ENCODE measurements at places on chromosomes 11 and 22.

- DNase-seq = peak; percentile 38
Measured at GRCh38 chr22:41857155-41857859, 24.4 kb downstream of the SREBF2 start.

GRCh38 chr11:72951888-72952287, 137.7 kb downstream of the ATG16L2 start:
- no peak for DNase-seq

DNA sequence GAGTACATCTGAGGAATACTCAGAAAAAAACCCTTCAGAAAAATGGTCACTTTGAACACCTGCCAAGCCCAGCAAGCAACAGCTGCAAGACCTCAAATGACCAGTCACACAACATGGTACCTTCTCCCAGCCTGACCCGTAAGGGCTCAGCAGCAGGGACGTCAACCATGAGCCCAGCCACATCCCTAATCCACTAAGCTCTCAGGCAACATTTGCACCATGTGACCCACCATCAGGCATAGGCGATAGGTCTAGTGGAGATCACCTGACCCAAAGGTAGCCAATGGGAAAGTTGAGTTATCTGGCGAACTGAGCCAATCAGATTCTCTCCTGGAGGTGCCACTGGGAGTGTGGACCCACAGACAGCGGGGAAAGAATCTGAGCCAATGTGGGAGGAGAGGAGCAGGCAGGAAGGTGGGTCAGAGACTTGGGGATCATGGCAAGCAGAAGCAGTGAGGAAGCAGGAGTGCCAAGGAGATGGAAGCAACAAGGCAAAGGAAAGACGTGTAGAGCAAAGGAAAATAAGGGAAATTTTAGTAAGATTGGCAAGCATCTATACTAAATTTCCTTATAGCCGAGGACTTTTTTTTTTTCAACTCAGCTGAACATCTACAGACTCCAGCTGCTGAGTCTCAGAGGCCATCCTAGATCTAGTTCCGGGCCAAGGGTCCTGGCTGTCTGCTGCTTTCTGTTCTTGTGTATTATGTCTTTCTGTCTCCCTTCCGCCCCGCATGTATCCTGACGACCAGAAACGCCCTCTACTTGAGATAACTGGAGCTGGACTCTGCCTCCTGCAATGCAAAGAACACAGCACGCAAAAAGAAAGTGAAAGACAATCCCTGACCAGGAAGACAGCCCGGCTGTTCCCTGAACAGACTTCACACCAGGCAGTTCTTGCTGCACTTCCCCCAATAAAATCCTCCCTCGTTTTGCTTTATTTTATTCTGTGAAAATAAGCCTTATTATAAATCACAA, 11.0 kb upstream of the PLAAT2 start:
- no peak for DNase-seq

- DNase-seq = no peak
Measured at GRCh38 chr11:2511421-2512369, 66.9 kb downstream of the KCNQ1 start.

DNA sequence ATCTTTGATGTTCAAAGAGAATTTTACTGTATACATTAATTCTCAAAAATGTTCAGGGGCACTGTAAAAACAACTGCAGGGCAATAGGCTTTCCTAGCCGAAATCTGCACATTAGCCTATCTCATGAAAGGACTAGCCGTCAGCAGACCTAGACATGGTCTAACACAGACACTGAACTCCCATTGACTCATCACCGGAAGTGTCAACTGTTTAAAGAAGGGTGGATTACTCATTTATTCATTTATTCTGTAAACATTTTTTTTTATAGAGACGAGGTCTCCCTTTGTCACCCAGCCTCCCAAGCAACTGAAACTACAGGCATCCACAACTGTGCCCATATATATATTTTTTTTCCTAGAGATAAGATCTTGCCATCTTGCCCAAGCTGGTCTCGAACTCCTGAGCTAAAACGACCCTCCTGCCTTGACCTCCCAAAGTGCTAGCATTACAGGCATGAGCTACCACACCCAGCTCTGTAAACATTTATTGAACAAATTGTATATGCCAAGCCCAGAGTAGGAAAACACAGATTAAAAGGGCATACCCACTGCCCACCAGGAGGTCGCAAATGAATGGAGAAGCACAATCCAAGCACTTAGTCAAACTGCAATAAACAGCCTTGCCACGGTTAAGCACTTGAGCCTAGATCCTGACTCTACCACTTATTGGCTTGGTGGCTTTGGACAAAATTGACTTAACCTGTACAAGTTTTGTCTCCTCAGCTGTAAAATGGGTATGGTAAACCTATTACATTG, 26.6 kb downstream of the RAB30 start:
- DNase-seq = no peak

- DNase-seq = no peak
Measured at GRCh38 chr11:67050139-67050538, 6.5 kb upstream of the RHOD start.

- DNase-seq = no peak
Measured at GRCh38 chr11:11583801-11584529, 37.8 kb downstream of the GALNT18 start.

DNA sequence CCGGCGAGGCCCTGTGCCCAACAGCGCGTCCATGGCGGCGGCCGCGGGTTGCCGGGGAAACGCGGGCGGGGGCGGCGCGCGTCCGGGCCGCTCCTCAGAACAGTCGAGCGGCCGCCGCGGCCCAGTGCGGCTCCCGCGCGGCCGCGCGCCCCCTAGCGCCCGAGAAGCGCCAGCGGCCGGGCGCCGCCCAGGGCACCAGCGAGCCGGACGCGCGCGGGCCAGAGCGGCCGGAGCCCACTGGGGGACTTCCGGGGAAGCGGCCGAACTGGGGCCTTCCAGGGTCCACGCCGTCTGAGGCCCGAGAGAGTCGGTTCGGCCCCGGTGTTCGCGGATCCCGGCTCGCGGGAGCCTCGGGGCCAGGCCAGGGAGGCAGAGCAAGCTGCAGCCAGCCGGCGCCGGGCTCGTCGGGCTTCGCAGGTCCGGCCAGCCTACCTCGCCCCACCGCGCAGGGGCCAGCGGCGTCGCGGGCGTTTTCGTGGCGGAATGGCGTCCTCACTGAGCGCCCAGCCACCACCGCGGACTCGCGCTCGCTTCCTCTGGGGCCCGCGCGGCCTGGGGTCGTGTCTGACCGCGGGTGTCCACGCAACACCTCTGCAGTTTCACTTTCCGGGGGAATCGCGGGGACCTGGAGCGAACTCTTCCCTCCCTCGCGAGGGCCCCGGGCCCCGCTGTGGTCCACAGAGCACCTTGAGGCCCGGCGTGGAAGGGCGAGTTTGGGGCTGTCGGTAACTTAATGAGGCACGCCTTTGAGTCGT, at the start of gene DENND6B:
TSS of gene DENND6B (minus strand) at position 57 of the 755 bp plus-strand sequence. CDS start at position 33, 24 bp downstream.
- peak; percentile 40 for DNase-seq

GRCh38 chr11:97961431-97961830, 1059.3 kb upstream of the CNTN5 start:
- no peak for DNase-seq

DNA sequence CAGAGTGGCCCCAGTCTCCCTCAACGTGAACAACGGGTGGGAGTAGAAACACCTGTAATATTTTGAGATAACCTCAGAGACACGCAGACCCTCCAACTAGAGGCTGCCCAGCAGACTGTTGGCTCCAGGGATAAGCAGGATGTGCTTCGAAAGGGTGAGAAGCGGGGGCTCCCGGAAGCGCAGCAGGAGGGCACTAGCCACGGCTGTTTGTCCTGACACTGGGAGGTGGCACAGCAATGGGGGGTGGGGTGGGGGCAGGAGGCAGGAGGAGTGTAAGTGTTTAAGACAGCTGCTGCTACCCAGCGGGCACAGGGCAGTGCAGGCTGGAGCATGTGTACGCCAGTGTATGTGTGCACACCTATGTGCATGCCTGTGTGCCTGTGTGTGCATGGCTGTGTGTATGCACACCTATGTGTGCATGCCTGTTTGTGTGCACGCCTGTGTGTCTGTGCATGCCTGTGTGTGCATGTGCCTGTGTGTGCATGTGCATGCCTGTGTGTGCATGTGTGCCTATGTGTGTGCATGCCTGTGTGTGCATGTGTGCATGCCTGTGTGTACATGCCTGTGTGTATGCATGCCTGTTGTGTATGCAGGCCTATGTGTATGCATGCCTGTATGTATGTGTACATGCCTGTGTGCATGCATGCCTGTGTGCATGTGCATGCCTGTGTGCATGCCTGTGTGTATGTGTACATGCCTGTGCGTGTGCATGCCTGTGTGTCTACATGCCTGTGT, 154.7 kb downstream of the SHANK2 start:
- no peak for DNase-seq
